ENCODE measurements at places on chromosomes 12 and 14.

- no peak for DNase-seq
These were observed 444.6 kb downstream of the RAD51B start for GRCh38 chr14:68264260-68264569.

GRCh38 chr12:114678718-114679117, 5.3 kb downstream of the TBX3 start:
- DNase-seq: no peak

GRCh38 chr12:11324426-11324825, 14.2 kb upstream of the PRB4 start:
- DNase-seq: no peak

- no peak for DNase-seq
These were observed 55.6 kb downstream of the FRMD6 start for GRCh38 chr14:51707327-51707726.

GRCh38 chr12:117805865-117806264, 162.9 kb downstream of the KSR2 start:
- no peak for DNase-seq
